ENCODE measurements at places on chromosomes 1 and 21.

GRCh38 chr1:246193537-246193936 lies 313.5 kb downstream of the SMYD3 start:
- no peak for DNase-seq

GRCh38 chr1:225476538-225476988 lies 48.7 kb upstream of the LBR start:
- no peak for DNase-seq

DNA sequence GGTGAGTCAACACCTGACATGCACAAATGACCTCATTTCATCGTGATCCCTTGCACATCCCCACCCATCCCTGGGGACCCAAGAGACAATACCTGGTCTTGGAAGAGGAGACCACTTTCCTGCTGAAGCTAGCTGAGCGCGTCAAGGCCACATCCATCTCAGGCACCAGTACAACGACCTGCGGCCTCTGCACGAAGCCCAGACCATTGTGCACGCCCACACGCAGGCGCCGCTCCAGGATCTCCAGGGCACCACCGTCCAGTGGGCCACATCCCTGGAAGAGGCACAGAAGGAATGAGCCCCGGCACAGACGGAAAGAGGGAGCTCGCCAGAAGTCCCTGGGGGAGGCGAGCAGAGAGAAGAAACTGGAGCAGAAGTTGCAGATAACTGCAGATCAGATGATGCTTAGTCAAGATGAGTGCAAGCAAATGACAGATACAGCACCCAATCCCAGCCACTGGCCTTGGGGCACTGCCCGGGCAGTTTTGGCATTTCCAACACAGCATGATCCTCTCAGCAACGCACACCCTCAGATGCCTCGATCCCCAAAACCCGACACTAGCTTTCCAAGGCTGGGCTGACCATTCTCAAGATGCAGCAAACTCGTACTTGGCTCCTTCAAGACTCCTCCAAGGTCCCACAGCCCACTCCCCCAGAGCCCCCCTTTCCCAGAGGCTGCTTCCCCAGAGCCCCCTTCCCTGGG lies 44.1 kb downstream of the NPHP4 start:
- DNase-seq, result no peak

- DNase-seq, result no peak
These were observed 1.8 kb upstream of the C1orf74 start for GRCh38 chr1:209786146-209786545.

GRCh38 chr1:84603941-84604830 lies 29.9 kb upstream of the CTBS start:
- DNase-seq, result peak; percentile 77

DNA sequence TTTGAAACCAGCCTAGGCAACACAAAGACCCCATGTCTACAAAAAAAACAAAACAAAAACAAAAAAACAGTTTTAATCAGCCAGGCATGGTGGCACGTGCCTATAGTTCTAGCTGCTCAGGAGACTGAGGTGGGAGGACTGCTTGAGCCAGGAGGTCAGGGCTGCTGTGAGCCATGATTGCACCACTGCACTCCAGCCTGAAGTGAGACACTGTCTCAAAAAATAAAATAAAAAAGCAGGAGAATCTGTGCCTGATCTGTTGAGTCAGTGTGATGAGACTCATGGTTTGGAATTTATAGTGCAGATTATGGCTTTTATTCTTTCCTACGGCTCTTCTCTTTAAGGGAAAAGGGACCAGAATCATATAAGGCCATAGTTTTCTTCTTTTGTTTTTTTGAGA lies 16.5 kb downstream of the TRIT1 start:
- DNase-seq, result peak; percentile 35

GRCh38 chr1:234884701-234885100 lies 243.9 kb downstream of the TOMM20 start:
- DNase-seq, result peak; percentile 13

DNA sequence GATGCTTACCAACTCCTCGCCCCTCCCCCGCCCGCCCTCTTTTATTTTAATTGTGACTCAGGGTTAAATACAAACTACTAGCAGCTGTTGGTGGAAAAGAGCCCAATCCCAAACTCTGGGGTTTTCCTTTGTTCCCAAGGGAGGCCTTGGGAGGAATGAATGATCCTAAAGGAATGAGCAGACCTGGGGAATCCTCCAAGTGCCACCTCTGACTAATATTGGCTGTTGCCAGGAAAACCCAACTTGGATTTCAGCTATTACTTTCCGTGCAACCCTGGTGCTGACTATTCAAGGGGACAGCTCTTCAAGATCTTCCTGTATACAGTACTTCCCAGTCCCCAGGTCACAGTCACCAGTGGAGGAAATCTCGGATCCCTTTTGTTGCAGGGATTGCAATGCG lies 1.3 kb upstream of the S100A10 start:
- peak; percentile 27 for DNase-seq

DNA sequence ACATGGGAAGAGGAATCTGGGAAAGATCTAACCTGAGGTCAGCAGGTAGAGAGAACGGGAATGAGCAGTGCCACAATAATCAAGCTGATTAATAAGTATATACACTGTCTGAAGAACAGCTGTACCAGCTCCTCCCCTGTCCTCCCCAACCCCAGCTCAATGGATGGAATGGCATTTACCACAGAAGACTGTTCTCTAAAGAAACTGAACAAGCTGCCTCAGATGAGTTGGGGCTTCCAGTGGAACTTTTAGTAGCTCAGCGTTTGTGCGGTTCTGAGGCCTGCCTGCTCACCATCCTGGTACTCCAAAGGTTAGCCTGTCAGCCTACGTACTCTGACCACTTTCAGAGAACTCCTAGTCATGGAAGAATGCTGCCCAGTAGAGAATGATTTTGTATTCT lies 101.9 kb upstream of the LBR start:
- no peak for DNase-seq

GRCh38 chr1:240644732-240645131 lies 32.8 kb upstream of the GREM2 start:
- no peak for DNase-seq

DNA sequence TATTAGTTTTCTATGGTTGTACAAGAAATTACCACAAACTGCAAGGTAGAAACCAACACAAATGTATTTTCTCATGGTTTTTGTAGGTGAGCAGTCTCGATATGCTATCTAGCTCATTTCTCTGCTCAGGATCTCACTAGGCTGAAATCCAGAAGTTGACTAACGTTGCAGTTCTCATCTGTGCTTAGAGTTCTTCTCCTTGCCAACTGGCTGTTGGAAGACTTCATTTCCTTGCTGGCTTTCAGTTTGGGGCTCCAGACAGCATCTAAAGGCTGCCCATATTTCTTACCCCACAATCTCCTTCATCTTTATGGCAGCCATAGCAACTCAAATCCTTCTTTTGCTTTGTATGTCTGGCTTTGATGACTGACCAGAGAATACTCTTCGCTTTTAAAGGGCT lies 362.6 kb upstream of the ADGRL4 start:
- no peak for DNase-seq

DNA sequence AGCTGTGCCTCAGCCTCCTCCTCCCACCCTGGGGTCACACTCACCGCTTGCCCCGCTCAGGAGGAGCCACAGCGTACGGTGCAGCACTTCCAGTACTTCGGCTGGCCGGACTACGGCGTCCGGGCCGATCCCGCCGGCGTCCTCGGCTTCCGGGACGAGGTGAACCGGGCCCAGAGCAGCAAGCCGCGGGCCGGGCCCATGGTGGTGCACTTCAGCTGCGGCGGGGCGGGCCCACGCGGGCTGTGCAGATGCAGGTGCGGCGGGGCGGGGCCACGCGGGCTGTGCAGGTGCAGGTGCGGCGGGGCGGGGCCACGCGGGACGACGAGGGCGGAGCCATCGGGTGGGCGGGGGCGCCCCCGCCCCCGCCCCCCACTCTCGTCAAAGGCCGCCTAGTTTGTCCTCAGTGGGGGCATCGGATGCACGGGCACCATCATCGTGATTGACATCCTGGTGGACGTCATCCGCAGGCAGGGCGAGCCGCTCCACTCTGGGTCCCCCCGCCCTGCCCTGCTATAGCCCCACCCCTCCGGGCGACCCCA lies 5.5 kb downstream of the RNF223 start:
- DNase-seq, result no peak

DNA sequence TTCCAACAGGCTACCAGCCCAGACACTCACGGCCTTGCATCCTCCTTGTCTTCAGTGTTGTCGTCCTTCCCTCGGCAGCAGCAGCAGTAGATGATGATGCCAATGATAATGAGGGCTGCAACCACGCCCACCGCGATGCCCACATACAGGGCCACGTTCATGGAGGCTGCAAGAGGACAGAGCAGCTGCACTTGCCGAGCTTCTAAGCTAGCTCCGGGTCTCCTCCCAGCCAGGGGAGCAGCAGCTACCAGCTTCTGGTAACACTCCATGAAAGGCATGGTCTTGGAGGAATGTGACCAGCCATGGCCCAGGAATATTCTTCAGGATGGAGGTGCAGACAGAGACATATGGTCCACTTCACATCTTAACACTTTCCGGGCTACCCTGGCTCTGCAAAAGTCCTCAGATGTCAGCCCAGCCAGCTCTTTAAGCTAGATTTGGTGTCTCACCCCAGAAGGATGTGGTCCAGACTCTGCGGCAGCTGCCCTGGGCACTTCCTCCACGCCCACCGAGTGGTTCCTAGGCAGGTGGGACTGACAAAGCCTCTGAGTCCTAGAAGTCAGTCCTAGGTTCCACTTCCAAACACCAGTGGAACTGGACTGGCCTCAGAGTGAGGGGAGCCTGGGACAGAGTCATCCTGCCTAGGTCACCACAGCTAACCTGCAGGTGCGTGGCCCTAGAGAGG lies 35.1 kb downstream of the GPA33 start:
- no peak for DNase-seq

GRCh38 chr1:94056996-94057395 lies 64.0 kb downstream of the ABCA4 start:
- no peak for DNase-seq

GRCh38 chr1:89999628-90000027 lies 4.7 kb downstream of the ZNF326 start:
- no peak for DNase-seq

DNA sequence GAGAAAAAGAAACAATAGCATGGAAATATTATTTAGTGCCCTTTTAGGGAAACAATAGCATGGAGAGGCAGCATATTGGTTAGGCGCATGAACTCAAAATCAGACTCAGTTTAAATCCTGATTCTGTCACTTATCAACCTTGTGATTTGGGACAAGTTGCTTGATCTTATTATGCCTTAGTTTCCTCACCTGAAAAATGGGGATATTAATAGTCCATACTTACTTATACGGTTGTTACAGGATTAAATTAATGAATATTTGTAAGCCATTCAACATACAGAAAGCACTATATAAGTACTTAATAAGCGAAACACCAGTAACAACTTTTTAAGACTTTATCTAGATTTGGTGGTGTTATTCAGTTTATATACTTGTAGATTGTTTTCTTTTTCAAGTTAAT lies 1.2 kb downstream of the TSEN15 start:
- DNase-seq, result no peak

GRCh38 chr1:24391882-24392603 lies 21.5 kb downstream of the STPG1 start:
- peak; percentile 59 for DNase-seq

DNA sequence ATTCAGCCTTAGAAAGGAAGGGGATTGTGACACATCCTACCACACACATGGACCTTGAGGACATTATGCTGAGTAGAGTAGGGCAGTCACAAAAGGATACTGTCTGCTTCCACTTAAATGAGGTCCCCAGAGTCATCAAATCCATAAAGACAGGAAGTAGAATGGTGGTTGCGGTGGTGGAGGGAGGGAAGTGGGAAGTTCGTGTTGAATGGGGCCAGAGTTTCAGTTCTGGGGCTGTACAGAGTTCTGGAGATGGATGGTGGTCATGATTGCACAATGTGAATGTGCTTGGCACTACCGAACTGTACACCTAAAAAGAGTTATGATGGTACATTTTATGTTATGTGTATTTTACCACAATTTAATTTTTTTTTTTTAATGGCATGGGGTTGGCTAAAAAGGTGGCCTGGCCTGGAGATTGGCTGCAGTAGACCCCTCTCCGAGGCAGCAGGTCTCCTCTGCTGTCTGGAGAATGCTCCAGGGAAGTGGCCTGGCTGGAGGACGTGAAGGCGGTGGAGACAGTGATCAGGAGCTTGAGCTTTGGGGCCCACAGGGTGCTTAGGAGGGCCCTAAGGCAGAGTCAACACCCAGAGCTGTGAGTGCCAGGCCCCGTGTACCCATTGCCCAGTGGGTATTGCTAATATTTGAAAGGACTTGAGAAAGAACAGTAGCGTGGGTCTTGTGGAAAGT lies 30.4 kb downstream of the IFNGR2 start:
- DNase-seq, result no peak

DNA sequence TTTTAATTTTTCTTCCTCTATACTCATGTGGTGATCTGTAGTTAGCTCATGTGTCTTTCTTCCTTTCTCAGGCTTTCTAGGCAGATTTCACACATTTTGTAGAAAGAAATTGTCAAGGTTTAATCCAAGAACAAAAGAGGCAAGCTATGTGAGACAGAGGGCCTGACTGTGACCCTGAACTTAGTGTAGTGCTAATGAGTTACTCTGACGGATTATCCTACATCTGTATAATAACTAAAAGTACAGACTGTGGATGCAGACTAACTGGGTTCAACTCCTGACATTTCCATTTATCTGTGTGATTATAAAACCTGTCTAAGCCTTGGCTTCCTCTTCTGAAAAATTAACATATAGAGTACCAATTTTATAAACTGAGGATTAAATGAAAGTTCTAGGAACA lies 40.7 kb downstream of the MIGA1 start:
- DNase-seq, result no peak

GRCh38 chr1:99644279-99645004 lies 1.5 kb upstream of the PALMD start:
- DNase-seq, result no peak

DNA sequence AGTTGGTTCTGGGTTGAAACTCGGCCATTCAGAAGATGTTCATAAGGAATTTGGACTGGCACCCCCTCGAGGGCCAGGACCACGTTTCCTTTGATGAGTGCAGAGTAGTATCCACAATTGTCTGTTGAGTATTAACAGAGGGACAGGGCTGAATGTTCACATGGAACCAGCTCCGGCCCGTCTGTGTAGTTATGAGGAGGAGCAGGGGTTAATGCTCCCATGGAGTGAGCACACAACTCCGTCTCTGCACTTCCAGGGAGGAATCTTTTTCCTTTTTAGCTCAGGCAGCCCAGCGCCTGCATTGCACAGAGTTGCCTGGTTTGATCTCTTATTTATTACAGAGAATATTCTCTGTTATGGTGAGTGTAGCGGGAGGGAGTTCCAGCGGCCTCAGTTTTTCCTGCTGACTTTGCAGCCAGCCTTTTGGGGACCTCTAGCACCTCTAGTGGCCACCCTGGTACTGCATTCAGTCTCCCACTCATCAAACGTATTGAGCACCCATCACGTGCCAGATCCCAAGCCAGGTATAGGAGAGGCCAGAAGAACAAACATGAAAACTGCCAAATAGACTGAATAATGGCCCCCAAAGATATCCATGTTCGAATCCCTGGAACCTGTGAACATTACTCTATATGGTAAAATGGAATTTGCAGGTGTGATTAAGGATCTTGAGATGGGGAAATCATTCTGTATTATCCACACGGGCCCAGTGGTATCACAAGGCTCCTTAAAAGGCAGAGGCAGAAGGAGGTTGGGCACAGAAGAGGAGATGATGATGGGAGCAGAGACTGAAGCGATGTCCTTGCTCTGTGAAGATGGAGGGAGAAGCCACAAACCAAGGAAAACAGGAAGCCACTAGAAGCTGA lies 167.7 kb upstream of the CSF3R start:
- no peak for DNase-seq

All from uterus (tissue), 4 donors.